ENCODE measurements at places on chromosomes 3 and 15.

- no peak for DNase-seq
These were observed 14.9 kb downstream of the ARL8B start for GRCh38 chr3:5136919-5137429.

DNA sequence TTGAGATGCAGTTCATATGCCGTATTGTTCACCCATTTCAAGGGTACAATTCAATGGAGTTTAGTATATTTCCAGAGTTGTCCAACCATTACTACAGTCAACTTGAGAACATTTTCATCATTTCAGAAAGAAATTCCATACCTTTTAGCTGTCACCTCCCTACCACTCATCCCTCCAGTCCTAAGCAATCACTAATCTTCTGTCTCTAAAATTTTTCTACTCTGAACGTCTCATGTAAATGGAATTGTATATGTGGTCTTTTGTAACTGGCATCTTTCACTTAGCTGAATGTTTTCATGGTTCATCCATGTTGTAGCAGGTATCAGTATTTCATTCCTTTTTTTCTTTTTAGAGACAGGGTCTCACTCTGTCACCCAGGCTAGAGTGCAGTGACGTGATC is 51.1 kb downstream of the CMTM7 start:
- no peak for DNase-seq

- no peak for DNase-seq
These were observed 529.8 kb upstream of the NAALADL2 start for GRCh38 chr3:174329321-174329720.

- peak; percentile 44 for DNase-seq
These were observed 89.2 kb downstream of the RBPMS2 start for GRCh38 chr15:64686130-64686735.

DNA sequence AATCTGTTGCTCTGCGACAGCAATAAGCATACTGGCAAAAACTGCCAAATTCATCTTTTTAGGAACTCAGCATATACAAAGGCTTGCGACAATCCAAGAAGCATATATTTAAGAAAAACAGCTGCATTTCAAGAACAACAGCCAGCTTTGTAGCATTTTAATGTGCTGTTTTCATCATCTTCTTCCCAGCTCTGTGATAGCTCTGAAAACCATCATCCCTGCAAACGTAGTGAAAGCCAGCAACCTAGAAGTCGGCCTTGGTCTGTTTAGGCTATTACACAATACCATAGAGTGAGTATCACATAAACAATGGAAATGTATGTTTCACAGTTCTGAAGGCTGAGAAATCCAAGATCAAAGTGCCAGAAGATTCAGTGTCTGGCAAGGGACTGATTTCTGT is 187.5 kb downstream of the NAALADL2 start:
- no peak for DNase-seq

- DNase-seq, result no peak
These were observed 333.0 kb downstream of the SHQ1 start for GRCh38 chr3:72515281-72515680.

Data from AML-193 (cell line).